ENCODE measurements at places on chromosomes 2 and 18. TPM values are rescaled to one million over a fixed set of nuclear protein-coding genes. Genes with fewer than 3 reads are reported as not detected.

SH3BP4 gene
- 51.7 TPM for total RNA-seq

- no peak for DNase-seq
Measured at GRCh38 chr2:136051001-136051724, 65.7 kb upstream of the DARS1 start.

RTP5 gene
- not detected for total RNA-seq

OSBPL1A gene
- 33.6 TPM for total RNA-seq

ACVR1C gene
- total RNA-seq: 0.58 TPM

GRCh38 chr2:36456227-36457175, 100.9 kb downstream of the CRIM1 start:
- DNase-seq: peak; percentile 64

DNA sequence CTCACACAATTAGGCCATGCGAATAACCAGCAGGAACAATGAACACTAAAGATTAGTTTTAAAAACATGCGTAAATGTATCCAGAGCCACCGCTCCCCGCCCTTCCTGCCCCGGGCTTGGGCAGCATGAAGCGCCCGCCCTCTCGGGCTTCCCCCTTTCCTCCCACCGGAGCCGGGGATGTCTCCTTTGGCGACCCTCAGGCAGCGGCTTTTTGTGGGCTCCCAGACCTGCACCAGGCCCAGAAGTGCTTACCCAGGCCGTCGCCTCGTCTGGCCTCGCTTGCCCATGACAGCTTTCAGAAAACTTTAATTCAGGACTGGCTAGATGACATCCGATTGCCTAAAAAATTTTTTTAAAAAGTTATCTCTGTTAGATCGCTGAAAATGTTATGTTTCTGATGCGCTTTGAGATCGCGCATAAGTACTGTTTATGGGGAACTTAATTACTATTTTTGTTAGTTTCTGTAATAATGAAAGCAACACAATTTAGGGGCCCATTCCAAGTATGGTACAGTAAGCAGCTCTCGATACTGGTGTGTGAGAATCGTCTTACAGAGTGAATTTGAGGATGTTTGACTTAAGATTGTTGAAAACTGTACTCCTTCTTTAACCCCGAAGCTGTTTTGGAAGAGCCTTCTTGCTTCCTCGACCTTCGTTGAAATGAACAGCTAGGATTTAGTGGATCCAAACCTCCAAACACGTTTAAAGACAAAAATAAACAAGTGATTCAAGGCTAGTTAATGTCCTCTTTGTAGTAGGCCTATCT, 1.1 kb downstream of the MAP3K20 start:
- DNase-seq: peak; percentile 21
